ENCODE measurements at places on chromosomes 16 and 17.

DNA sequence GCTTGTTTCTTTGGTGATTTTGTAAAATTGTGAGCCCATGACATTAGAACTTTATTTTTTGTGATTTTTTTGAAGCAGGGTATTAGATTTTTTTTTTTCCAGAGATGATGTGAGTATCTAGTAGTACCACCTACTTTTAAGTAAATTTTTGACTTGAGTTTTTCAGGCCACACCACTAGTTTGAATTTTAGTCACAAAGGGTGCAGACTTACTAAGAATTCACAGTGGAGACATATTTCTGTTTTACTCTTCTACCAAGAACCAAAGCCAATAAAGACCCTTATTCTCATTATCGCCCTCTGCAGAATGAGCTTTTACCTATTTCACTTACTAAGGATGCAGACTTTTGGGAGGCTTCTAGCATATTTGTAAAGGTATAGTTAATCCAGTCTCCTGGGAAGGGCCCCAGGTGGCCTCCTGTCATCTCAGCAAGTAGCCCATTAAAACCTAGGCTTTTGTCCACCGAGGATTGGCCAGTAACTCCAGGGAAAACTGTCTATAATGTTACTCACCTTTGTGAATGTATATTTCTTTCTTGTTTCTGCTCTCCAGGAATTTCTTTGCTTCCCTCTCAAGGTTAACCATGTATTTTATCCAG is 30.6 kb downstream of the NLK start:
- DNase-seq = no peak

DNA sequence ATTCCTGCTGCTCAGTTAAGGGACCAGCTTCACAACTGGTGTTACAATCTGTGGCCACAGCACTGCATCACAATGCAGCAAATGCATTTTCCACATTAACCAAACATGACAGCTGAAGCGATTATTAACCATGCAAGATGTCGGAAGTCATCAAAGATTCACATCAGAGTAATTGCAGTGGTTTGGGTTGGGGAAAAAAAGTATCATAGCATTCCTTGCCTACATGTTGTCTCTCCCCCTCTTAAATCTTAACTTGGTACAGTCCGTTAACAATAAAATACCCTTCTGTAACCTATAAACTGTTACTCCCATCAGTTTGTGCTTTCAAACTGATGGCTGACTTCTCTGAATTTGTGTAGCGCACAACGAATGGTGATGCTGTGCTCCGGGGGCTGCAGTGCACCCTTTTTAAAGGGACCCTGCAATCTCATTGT is 51.6 kb downstream of the NUP93 start:
- no peak for DNase-seq

GRCh38 chr16:53912155-53912554 is 208.2 kb downstream of the FTO start:
- no peak for DNase-seq

DNA sequence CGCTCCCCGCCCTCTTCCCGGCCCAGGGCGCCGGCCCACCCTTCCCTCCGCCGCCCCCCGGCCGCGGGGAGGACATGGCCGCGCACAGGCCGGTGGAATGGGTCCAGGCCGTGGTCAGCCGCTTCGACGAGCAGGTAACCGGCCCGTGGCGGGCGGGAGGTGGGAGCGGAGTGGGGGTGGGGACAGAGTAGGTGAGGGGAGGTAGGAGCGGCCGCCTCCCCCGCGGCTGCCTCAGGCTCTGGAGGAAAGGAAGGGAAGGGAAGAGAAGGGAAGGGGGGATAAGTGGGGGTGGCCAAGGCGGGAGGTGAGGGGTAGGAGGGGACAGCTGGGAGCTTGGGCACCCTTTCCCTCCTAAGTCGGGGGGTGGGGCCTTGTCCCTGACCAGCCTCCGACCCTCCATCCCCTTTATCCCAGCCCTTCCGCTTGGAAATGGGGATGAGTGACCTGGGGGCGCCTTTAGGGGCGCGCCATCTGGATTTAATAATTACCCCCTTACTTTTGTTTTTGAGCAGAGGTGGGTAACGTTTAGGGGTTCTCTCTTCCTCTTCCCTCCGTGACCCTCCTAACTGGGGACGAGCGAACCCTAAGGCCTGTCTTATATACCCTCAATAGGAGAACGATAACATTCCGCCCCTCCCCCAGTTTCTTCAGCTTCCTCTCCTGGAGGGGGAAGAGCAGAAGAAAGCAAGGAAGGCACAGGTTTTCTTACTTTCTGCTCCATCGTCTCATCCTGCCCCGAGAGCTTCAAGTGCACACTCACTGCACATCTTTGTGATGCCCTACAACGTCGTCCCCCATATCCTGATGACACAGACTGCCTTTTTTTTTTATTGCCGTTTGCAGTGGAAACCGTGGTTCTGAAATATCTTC is 694 bp downstream of the NF1 start:
- DNase-seq = peak; percentile 76

DNA sequence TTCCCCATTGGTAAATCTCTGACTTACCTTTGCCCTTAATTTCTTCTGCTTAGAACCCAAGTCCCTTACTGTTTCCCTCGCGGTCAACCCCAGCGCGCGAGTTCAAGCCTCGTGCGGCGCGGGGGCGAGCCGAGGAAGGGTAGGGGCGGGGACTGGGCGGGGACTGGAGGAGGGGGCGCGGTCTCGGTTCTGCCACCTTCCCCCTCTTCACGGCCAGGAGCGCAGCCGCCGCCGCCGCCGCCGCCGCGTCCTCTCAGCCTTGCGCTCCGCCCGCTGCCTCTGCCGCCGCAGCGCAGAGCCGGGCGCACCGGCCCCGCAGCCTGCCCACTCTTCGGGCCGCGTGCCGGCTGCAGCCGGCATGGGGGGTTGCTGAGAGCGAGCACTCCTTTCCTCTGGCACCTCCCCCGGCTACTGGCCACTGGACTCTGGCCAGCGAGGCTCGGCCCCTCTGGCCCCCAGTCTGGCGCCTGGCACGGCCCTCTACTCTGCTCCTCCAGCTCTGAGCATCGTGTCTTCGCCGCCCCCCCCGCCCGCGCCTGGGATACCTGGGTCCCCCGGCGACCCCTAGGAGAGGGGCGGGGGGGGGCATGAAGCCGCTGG is at the start of gene RAPGEFL1:
TSS of gene RAPGEFL1 (plus strand) at position 196 of the 600 bp plus-strand sequence. CDS start at position 588, 392 bp downstream.
- DNase-seq = peak; percentile 70

DNA sequence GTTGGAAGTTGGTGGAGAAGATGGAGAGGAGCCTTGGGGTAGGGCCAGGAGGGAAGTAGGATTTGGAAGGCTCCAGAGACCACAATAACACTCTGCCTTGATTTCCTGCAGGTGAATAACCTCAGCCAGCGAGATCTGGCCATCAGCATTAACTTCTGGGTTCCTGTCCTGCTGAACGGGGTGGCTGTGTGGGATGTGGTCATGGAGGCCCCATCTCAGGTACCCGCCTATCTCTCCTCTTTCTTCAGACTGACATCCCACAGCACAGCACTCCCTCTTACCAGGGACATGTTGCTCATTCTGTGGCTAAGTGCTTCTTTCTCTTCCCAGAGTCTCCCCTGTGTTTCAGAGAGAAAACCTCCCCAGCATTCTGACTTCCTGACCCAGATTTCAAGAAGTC is 4.9 kb downstream of the COX6A2 start:
- DNase-seq = no peak

GRCh38 chr17:33292981-33293867 is at the start of gene ASIC2:
Gene ASIC2, minus strand, starts transcription at chr17:33293295.
- peak; percentile 36 for DNase-seq

- no peak for DNase-seq
These were observed 31.8 kb downstream of the UBN1 start for GRCh38 chr16:4879049-4879448.

GRCh38 chr17:67157732-67158639 is 87.0 kb downstream of the HELZ start:
- no peak for DNase-seq

- no peak for DNase-seq
These were observed 500 bp upstream of the TMEM114 start for GRCh38 chr16:8590811-8591210.

- DNase-seq = no peak
These were observed 192.6 kb downstream of the MYO1D start for GRCh38 chr17:32684087-32684958.

DNA sequence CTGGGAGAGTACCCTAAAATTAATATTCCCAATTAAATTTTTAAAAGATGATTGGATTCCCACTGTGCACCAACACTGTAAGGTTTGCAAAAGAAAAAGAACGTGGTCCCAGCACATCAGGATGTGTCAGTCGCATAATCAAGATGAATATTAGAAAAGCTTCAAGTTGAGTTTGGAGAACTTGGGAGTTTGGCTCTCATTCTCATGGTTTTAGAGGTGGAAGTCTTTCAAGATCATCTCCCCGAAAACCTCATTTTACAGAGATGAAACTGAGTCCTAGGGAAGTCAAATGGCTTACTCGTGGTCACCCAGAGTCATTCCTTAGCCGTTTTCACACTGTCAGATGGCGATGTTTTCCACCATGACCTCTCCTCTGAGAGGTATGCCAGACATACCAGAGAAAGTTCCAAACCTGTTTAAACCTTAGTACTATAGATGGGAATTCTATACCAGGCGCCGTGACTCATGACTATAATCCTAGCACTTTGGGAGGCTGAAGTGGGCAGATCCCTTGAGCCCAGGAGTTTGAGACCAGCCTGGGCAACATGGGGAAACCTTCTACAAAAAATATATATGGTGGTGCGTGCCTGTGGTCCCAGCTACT is 1.2 kb downstream of the SEC14L1 start:
- no peak for DNase-seq

GRCh38 chr16:79283578-79283977 is 317.0 kb downstream of the MAF start:
- DNase-seq = no peak

DNA sequence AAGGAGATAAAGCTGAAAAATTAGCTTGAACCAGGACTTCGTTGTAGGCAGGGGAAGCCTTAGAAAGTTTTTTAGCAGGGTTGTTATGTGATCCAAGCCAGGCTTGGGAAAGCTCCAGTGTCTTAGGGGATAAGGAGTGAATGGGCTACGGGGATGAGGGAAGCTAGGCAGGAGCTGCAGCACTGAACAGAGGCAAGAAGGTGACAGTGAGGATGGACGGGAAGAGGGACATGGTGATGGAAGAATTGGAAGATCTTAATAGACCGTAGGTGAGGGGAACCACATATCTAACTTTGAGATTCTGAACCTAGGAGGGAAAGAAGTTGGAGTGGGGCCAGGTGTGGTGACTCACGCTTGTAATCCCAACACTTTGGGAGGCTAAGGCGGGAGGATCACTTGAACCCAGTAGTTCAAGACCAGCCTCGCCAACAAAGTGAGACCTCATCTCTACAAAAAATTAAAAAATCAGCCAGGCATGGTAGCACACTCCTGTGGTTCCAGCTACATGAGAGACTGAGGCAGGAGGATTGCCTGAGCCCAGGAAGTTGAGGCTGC is 3.2 kb downstream of the RHBDL3 start:
- no peak for DNase-seq

DNA sequence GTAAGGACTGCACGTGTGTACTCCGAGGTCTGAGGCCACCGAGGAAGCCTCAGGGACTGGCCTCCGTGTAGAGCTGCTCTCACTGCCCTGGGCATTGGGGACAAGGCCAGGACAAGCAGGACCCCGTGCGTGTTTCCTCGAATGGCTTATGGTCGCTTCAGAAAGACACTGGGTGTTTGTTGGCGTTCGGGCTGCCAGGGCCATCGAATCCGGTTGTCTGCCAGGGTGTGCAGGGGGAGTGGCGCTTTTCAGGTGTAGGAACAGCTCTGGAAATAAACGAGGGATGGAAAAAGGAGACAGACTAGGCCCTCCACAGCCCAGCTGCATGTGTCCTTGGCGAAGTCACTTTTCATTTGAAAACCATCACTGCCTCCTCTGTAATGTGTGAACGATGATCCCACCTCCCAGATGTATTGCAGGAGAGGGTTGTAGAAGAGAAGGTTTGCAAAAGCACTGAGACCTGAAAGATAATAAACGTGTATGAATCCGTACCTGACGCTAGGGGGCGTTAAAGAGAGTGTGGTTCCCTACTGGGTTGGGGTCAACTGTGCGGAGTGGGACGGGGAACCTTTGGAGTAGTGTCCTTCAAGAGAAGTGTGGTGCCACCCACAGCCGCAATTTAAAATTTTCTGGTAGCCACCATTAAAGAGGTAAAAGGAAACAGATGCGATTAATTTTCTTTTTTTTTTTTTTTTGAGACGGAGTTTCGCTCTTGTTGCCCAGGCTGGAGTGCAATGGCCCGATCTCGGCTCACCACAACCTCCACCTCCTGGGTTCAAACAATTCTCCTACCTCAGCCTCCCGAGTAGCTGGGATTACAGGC is 2.1 kb upstream of the ZSCAN10 start:
- no peak for DNase-seq

DNA sequence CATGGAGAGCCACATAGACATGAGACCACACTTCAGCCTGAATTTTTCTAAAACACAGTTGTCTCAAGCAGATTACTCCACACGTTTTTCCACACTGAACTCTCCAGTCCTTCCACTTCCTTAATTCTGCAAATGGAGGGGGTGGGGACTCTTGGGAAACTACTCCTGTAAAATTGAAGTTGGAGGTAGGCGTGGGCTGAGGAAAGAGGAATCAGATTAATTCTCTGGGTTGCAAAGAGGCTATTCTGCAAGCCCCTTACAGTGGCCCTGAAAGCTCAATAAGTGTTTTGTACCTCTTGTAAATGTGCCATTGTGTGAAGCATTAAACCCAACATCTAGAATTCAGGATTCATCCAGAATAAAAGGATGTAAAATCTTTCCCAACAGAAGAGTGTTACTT is 9.6 kb downstream of the MARVELD3 start:
- no peak for DNase-seq

GRCh38 chr17:10699856-10700255 is 2.5 kb downstream of the ADPRM start:
- DNase-seq = no peak

DNA sequence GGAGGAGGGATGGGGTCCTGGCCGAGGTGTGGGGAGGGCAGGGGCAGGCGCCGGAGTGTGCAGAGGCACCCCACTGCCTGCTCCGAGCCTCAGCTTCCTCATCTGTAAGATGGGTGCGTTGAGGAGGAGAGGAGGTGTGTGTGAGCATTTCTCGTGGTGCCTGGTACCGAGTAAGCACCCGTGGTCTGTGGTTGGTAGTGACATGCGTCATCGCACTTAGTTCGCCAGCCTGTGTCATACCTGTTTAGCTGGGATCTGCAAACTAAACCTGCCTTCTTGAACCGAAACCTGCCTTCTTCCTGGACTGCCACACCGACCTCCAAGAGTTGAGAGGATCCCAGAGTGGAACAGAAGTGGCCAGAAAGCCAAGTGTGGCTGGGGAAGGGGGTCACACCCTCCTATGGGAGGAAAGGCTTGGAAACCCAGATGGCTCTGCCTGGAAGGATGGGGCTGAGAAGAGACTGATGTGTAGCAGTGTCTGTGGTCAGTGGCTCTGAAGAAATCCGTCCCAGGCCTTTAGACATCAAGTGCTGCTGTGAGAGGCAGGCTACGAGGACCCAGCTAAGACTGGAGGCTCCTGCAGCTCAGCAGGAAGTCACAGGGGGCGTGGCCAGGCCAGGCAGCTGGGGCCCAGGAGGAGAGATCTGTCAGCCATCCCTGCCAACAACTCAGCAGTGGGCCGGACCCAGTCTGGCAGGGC is 162.6 kb upstream of the PLCG2 start:
- no peak for DNase-seq

GRCh38 chr16:83992624-83993023 is 24.6 kb downstream of the NECAB2 start:
- DNase-seq = no peak

- DNase-seq = peak; percentile 51
These were observed 20.8 kb downstream of the NPRL3 start for GRCh38 chr16:117379-118365.
